Posterior vena cava (tissue), 2 donors: ENCODE measurements at places on chromosomes 16 and 17. TPM values are rescaled to one million over a fixed set of nuclear protein-coding genes. Genes with fewer than 3 reads are reported as not detected.

CCL8 gene
- total RNA-seq = 0.42 TPM

TPSAB1 gene
- 12.2 TPM for total RNA-seq

ABCA3 gene
- total RNA-seq = 9.6 TPM

KRT31 gene
- not detected for total RNA-seq

ATMIN gene
- 24.8 TPM for total RNA-seq

KRTAP4-3 gene
- not detected for total RNA-seq

FBXL19 gene
- 14.5 TPM for total RNA-seq

VTN gene
- 5.4 TPM for total RNA-seq

RCVRN gene
- 0.74 TPM for total RNA-seq

PRRT2 gene
- 5.4 TPM for total RNA-seq

CX3CL1 gene
- 45.2 TPM for total RNA-seq

EXOC3L1 gene
- 1.6 TPM for total RNA-seq

TERB1 gene
- not detected for total RNA-seq

EPOP gene
- 1.6 TPM for total RNA-seq

STH gene
- not detected for total RNA-seq

LYZL6 gene
- not detected for total RNA-seq

HEATR9 gene
- not detected for total RNA-seq

KRTAP4-5 gene
- total RNA-seq = not detected

OR3A3 gene
- total RNA-seq = not detected

TEX14 gene
- total RNA-seq = 0.14 TPM

CES5A gene
- not detected for total RNA-seq

P2RX5 gene
- total RNA-seq = 2.0 TPM

CCL18 gene
- 28.5 TPM for total RNA-seq

ZNF771 gene
- 6.1 TPM for total RNA-seq

PNMT gene
- total RNA-seq = 3.1 TPM

GPR179 gene
- total RNA-seq = 0.05 TPM

GALR2 gene
- total RNA-seq = not detected

RAD51D gene
- total RNA-seq = 10.8 TPM

ASPA gene
- 7.8 TPM for total RNA-seq

HOXB3 gene
- 16.0 TPM for total RNA-seq

DNAH17 gene
- not detected for total RNA-seq

ALDH3A1 gene
- 0.46 TPM for total RNA-seq

BLTP2 gene
- 105 TPM for total RNA-seq

SCGB1C2 gene
- not detected for total RNA-seq

HBQ1 gene
- total RNA-seq = not detected
